HS-27A (cell line): ENCODE measurements at places on chromosomes 1 and 21.

GRCh38 chr1:23578311-23578996 is 19.2 kb upstream of the ID3 start:
- no peak for DNase-seq

GRCh38 chr1:10772711-10773110 is 23.7 kb downstream of the CASZ1 start:
- no peak for DNase-seq

GRCh38 chr1:162919034-162919433 is 58.1 kb upstream of the CCDC190 start:
- DNase-seq = no peak

- no peak for DNase-seq
Measured at GRCh38 chr1:197062692-197063091, 4.4 kb downstream of the F13B start.

DNA sequence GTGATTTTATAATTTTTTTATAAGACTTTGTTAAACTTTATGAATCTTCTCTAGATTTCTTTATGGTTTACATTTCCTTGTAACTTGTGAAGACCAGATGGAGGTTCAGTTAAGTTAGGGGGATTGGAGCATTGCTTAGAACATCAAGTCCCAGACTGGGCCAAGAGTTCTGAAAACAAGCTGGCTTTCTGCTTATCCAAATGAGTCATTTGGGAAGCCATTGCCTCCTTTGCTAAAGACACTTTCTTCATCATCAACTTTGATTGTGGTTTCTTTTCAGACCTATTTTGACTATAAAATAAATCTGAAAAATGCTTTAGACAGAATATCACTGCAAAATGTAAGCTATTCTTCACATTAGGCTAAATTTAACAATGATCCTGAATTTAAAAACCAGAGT is 446.8 kb downstream of the USP25 start:
- no peak for DNase-seq

GRCh38 chr1:94069919-94070285 is 51.0 kb downstream of the ABCA4 start:
- DNase-seq = no peak

GRCh38 chr1:18417316-18418269 is 63.1 kb upstream of the KLHDC7A start:
- DNase-seq = no peak

GRCh38 chr1:29218223-29218622 is 12.5 kb downstream of the MECR start:
- no peak for DNase-seq

- DNase-seq = no peak
Measured at GRCh38 chr1:35962952-35963351, 32.0 kb downstream of the AGO3 start.

DNA sequence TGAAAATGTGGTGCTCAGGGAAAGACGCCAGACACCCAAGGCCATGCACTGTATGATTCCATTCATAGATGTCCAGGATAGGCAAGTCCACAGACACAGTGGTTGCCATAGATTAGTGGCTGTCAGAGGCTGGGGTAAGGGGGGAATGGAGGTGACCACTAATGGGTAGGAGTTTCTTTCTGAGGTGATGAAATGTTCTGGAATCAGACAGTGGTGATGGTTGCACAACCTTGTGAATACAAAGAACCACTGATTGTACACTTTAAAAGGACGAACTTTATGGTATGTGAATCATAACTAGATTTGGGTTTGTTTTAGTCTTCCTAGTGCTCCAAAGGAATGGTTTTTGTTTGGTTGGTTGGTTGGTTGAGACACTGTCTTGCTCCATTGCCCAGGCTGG is 51.7 kb downstream of the PRAMEF20 start:
- no peak for DNase-seq

GRCh38 chr21:35024513-35024912 is 24.6 kb downstream of the RUNX1 start:
- DNase-seq = no peak

GRCh38 chr1:22508329-22508728 is 55.0 kb upstream of the EPHA8 start:
- DNase-seq = no peak

DNA sequence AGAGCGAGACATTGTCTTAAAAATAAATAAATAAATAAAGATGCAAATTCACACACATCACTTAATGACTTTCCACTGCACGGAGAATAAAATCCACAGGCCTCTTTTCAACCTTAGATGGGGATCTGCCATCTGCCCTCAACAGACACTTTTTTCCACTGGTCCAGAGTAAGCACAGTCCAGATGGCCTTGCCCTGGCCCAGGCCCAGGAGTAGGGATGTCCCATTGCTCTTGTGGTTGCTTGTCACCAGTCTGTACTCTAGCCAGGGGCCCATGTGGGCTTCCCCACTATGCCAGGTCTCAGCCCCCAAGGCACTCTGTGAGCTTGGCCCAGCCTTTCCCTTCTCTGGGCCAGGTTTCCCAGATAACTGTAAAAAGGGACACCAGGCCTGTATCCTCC is 17.4 kb downstream of the PLOD1 start:
- DNase-seq = no peak

DNA sequence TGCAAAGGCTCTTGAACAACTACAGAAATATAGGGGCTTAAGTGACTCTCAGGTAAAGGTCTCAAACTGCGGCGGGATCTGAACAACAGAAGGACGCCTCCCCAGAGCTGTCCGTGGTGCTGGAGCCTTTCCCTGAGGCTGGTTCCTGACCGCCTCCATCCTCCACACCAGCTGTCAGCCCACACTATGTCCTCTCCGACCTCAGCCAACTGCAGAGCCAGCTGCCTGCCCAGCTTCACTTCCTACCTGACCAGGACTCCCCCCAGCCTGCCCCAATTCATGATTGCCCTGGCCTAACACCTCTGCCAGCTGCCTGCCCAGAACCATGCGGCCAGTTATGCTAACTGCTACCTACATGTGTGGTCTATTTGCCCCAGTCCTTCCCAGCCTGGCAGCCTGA is 63.6 kb upstream of the ZC3H12A start:
- no peak for DNase-seq

DNA sequence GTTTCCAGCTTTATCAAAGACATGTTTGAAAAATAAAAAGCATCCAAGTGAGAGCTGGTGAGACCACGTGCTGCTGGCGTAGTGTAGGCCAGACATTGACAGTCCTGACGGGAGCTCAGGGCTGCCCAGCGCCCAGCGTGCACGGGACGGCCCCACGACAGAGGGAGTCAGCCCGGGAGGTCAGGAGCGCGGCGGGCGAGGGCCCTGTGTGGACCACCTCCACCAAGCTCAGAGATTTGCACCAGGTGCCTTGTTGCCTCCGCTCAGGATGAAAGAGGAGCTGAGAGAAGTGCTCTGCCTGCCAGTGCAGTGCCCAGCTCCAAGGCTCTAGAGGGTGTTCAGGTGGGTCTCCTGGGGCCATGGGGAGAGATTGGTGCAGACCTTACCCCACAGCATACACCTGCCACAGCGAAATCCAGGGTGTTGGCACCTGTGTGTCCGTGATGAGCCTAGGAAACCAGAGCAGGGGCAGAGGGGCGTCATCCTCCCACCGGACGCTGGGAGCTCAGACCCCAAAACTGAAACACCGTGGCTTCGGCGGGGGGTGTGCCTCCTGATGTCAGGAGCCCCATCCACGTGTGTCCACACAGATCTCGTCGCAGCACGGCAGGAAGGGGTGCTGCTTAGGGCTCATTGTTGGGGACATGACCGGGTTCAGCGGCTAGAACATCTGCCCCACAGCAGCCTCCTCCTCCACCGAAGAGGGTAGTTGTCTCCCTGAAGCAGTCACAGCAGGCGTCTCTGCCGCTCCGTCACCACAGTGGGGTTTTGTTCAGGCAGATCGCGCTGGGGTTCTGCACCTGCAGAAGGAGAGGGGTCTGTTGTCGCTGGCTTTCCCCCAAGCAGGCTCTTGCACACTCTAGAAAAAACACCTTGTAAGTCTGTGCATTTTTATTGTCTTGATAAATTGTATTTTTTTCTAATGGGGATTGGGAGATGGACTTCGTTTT is 64.2 kb downstream of the POFUT2 start:
- DNase-seq = no peak

- DNase-seq = no peak
Measured at GRCh38 chr21:38847556-38847955, 41.8 kb downstream of the ETS2 start.

DNA sequence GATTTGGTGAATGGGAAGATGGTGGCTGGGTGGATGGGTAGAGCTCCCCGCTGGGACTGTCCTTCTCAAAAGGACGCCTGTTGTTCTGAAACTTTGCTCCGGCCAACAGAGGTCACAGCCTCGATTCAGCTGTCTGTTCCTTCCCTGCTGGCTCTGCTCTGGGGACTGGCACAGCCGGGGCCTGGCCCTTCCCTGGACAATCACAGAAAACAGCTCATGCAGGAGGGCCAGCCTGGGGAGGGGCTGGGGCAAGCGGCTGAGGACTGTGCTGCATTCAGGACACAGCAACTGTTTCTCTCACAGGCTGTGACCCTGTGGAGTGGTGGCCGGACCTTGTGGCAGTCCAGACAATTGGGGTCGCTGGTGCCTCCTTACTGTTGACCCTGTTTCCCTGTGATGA is 110.7 kb upstream of the TMEM51 start:
- no peak for DNase-seq

DNA sequence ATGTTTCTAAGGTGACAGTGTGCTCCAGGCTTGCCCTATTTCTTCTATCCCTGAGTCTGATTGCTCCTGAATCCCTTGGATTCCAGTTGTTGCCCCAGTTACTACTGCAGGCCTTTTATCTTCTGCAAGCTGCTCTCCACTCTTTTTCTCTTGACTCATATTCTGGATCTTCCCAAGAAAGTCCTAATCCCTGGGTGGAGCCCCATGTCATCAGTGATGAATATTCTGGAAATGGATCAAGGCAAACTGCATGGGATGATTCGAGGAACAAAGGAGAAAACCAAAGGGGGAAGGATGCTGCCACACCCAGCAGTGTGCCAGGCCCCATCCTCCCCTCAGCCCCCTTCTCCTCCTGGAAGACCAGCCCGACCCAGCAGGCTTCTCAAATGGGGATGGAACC is 63.3 kb upstream of the ATP2B4 start:
- DNase-seq = no peak

DNA sequence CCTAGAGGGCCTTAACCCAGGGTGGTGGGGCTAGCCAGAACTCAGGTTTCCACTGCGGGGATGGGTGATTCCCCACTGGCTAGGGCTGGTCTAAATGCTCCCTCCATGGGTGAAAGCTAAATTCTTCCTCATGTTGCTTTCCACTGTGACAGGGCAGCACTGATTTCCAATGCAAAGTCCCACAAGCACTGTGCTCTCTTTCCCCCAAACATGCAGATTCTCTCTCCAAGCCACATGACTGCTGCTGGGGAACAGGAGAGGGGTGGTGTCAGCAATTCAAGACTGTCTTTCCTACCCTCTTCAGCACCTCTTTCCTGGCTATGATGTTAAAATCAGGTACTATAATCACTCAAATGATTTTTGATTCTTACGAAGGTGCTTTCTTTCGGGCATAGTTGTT is 215.5 kb downstream of the RWDD3 start:
- no peak for DNase-seq

- DNase-seq = peak; percentile 42
Measured at GRCh38 chr1:62407398-62408009, 29.3 kb upstream of the USP1 start.

- DNase-seq = no peak
Measured at GRCh38 chr1:203049576-203050180, 23.4 kb downstream of the PPFIA4 start.

DNA sequence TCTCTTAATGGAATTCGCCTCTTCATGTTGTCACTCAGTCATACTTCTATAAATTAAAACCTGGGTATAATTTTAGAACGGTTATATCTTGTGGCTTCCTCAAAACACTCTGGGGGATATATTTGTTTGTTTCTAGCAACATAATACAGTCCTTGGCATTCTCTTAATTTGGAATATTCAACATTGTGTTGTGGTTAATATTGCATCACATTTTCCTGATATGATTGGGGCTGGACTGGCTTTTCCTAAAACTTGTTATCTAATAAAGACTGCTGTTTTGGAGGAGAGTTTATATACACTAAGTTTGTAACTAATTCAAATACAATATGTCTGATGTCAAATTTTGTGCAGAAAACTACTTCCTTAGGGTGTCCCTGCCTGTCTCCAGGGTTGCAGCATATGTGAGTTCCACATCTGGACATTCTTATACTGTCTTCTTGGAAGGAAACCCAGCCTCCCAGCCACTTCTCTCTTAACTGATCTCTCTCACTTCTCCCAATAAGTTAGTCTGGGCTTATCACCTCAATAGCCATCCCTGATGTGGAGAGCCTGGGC is 892.6 kb downstream of the MRPL39 start:
- DNase-seq = no peak

- no peak for DNase-seq
Measured at GRCh38 chr1:185803241-185803640, 69.0 kb downstream of the HMCN1 start.

GRCh38 chr1:92804721-92805201 is 19.9 kb upstream of the EVI5 start:
- DNase-seq = peak; percentile 96

DNA sequence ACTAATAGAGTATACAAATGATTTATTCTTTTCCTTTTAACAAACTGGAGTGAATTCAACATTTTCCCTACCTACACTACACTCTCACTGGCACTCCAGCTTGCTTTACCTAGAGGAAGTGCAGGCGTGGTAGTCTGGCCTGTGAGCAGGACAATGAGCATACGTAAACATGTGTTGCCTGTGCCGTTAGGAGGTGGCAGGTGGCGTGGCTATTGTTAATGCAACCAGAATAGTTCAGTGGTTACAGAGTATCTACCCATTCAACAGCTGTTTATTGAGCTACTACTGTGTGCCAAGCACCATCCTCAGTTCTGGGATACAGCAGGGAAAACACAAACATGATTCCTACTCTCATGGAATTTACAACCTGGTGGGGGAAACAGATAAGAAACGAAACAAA is 299.7 kb upstream of the KAZN start:
- no peak for DNase-seq

- no peak for DNase-seq
Measured at GRCh38 chr1:219963432-219963831, 35.1 kb upstream of the SLC30A10 start.

- DNase-seq = no peak
Measured at GRCh38 chr1:36178471-36179219, 22.7 kb downstream of the MAP7D1 start.

DNA sequence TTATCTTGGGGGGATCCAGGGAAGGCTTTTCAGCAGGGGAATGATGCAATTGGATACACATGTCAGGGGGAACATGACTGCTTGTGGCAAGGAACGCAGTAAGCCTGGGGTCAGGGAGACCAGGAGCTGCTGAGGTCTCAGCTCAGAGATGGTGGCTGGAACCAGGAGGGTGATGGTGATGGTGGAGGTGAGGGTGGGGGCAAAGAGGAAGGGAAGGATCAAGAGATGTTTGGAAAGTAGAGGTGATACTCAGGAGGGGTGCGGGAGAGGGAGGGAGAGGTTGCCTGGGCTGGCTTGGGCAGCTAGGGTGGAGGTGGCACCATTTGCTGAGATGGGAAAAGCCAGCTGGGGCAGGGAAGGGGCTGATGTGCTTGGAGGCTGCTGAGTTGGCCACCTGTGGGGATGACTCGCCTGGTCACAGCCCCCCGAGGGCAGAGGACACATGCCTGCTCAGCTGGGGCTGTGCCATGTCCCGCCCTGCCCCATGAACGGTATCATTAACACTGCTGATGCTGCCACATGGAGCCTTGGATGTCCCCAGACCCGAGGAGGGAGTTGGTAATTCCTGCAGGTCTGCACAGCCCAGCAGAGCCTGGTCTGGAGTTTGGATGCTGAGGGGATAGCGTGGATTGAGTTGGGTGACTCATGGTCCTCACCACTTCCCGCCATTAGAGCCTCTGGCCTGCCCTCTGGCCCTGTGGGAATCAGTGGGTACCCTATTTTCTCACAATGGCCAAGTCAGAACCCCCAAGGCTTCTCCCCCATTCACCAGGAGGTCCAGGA is 6.3 kb upstream of the PADI1 start:
- DNase-seq = peak; percentile 62
